ENCODE measurements at places on chromosomes 12 and 14.
A peak's percentile ranks its signal among the peaks of the same experiment; 100 is the strongest.

GRCh38 chr12:70070494-70071007, 172.7 kb upstream of the CNOT2 start:
- peak; percentile 97 for DNase-seq

- no peak for DNase-seq
Measured at GRCh38 chr12:24901576-24902461, 47.1 kb downstream of the BCAT1 start.

DNA sequence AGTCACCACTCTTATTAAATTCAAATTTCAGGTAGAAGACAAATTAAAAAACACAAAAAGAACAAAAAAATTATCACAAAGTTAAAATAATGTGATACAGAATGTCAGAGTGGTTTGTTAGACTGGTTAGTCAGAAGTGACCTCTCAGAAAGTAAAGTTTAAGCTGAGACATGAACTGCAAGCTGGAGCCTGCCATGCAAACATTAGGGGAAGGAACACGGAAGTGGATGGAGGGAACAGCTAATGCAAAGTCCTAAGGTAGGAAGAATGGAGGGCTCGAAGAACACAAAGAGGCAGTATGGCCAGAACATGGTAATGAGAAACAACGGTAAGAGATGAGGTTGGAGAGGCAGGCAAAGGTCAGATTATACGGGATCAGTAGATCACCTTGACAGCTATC, 41.7 kb downstream of the WDHD1 start:
- DNase-seq: no peak

DNA sequence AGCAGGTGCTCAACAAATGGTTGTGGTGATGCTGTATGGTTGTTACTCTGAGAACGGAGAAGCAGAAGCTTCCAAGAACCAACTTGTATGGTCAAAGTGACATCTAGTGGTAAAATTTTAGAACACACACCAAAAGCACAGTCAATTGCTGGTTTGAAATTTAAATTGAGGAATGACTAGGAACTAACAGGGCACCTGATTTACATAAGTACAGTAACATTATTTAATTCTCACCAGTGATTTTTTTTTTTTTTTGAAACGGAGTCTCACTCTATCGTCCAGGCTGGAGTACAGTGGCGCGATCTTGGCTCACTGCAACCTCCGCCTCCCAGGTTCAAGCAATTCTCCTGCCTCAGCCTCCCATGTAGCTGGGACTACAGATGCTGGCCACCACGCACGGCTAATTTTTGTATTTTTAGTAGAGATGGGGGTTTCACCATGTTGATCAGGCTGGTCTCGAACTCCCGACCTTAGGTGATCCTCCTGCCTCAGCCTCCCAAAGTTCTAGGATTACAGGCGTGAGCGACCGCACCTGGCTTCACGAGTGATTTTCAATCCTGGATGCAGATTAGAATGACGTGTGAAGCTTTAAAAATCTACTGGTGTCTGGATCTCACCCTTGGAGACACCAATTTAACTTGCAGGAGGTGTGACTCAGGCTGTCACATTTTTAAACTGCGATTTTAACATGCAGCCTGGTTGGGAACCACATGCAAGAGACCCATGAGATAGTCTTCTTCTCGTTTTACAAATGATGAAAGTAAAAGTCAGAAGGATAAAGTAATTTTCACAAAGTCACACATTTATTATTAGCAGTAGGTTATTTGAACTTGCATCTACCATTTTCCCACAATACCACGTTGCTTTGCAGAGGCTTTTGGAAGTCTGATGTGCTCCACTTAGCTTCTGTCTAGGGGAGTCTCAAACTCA, 14.1 kb upstream of the NUMB start:
- peak; percentile 70 for DNase-seq

DNA sequence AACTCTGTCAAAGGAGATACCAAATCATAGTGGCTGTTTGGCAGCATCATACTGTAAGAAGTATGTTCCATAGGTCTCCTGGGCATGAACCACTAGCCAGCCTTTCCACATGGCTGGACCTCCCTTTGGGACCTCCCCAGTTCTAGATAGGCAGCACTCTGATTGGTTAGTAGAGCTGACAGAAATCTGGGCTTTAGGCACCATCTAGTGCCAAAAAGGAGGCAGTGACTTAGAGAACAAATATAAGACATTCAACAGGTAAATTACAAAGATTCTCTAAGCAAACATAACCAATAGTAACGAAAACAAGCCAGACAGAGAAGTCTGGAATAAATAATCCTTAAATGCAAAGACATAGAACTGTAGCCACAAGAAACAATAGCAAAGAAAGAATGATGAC, 148.0 kb upstream of the PDE3A start:
- DNase-seq: peak; percentile 69

- no peak for DNase-seq
Measured at GRCh38 chr14:36455241-36455627, 64.8 kb downstream of the NKX2-1 start.

GRCh38 chr12:46373301-46374296, 1.0 kb upstream of the SLC38A2 start:
- DNase-seq: peak; percentile 60

- peak; percentile 66 for DNase-seq
Measured at GRCh38 chr12:113462117-113462774, 9.4 kb downstream of the LHX5 start.

DNA sequence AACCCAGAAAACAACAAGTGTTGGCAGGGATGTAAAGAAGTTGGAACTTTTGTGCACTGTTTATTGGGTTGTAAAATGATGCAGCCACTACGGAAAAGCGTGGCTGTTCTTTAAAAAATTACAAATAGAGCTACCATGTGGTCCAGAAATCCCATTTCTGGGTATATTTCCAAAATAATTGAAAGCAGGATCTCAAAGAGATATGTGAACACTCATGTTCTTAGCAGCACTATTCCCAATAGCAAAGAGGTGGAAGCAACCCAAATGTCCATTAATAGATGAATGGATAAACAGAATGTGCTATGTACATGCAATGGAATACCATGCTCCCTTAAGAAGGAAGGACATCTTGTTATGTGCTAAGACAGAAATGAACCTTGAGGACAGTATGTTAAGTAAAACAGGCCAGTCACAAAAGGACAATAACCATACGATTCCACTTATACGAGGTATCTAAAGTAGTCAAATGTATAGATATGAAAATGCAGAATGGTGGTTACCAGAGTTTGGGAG, 249.5 kb downstream of the PHLDA1 start:
- no peak for DNase-seq

DNA sequence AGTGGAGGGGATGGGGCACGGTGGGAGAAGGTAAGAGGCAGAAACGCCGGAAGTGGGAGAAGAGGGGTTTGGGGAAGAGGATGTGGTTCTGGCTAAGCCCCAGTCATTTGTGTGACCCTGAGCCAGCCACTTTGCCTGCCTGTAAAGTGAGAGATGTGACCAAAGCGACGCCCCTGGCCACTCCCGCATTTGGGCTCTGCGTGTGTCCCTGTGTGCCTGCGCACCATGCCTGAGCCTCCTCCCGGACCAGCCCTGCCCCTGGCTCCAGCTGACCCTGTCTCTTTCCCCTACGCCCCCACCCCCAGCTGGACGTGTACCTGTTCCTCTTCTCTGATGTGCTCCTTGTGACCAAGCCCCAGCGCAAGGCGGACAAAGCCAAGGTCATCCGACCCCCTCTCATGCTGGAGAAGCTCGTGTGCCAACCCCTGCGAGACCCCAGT, 8.0 kb downstream of the PLEKHG6 start:
- DNase-seq: no peak

GRCh38 chr12:160858-161257, 53.1 kb downstream of the SLC6A12 start:
- DNase-seq: no peak

DNA sequence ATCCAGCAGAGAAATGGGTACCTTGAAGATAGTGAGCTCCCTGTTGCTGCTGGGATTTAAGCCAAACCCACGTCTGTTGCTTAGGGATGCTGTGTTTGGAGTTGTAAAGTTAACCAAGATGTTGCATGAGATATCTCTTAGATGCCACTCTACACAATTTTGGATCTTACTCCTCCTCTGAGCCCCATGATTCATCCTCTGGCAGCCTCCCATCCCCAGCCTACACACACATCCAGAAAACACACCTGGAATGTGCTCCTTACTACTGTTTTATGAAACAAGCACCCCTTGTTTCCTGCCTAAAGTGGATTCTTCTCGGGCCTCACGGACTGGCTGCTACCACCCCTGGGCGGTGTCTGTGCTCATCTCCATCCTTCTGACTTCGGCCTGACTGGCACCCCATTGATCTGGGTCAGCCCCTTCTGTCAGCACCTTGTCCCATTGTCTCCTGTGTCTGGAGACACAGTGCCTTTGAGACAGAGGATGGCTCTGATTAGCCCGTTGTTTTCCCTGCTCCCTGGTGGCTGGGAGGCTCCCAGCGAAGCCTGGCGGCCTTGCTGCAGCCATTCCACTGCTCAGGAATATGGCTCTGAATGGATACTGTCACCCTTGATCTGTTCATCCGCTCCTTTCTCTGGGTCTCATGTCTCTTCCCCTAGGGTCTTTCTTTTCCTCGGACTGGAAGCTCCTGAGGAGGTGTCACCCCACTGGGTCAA, 24.3 kb downstream of the TSPAN9 start:
- peak; percentile 54 for DNase-seq

DNA sequence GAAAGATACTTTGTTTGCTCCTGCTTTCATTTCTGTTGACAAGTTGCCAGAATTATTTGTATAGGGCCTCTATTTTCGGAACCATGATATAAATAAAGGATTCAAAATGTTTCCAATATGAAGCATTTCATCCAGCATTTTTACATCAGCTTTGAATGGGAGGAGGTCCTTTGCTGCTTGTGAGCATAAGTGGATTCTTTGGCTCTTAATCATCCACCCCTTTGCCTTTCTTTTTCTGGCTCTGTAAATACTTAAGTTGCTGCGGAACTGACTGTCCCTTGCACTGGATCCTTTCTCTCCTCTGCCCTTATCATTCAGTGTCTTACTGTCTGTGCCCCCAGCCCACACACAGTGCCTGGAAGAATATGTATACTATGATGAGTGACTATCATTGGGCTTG, 357.3 kb upstream of the RGS6 start:
- peak; percentile 91 for DNase-seq

GRCh38 chr14:44866770-44867169, 95.0 kb downstream of the KLHL28 start:
- no peak for DNase-seq

GRCh38 chr12:104823985-104824461, 134.1 kb downstream of the SLC41A2 start:
- no peak for DNase-seq

DNA sequence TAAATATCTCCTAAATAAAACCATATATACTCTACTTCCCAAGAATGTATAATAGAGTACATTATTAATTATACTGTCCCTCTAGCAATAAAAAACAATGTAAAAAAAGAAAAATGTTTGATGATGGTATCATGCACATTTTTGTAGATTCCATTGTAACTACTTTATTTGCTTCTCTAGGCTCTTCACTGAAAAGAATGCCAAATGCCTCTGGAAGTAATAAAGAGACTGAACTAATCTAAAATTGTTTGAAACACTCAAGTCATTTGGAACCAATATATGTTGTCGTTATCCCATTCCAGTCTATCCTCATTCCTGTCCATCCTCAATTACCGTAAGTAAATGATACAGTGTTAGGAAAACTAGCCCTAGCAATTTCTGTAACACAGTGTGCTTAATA, 233.6 kb downstream of the C12orf50 start:
- DNase-seq: no peak
